CD8-positive, alpha-beta memory T cell (primary cell): ENCODE measurements at places on chromosomes 11 and 22. TPM values are rescaled to one million over a fixed set of nuclear protein-coding genes. Genes with fewer than 3 reads are reported as not detected.

DNA sequence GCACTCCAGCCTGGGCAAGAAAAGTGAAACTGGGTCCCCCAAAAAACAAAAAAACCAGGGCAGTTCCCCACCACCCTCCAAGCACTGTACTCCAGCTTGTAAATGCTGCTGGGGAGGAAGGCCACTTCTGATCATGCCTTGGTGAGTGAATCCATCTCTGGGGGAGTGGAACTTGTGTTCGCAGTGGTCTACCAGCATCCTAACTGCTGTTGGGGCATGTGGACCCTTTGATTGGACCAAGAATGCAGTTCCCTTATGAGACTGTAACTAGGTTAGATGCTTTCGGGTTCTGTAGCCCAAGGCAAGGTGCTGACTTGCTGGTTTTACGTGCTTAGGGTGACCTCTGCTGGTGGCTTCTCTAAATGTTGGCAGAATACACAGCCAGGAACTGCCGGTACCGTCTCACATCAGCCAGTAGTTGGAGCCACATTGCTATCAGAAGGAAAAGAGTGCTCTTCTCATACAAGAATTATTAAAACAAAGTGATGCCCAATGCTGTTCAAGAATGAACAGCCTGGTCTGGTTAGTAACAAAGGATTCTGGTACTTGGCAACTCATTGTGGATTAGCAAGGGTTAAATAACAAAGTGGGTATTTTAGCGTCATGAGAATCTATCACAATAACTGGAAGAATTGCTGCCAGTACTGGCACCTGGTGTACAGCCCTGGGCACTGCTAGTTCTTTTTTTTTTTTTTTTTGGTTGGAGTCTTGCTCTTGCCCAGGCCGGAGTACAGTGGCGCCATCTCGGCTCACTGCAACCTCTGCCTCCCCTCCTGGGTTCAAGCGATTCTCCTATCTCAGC lies 13.0 kb downstream of the EIF1AD start:
- peak; percentile 87 for DNase-seq

GRCh38 chr11:100353083-100353482 lies 334.0 kb upstream of the ARHGAP42 start:
- no peak for DNase-seq

- no peak for DNase-seq
These were observed 149.7 kb downstream of the CTTN start for GRCh38 chr11:70547821-70548670.

DNA sequence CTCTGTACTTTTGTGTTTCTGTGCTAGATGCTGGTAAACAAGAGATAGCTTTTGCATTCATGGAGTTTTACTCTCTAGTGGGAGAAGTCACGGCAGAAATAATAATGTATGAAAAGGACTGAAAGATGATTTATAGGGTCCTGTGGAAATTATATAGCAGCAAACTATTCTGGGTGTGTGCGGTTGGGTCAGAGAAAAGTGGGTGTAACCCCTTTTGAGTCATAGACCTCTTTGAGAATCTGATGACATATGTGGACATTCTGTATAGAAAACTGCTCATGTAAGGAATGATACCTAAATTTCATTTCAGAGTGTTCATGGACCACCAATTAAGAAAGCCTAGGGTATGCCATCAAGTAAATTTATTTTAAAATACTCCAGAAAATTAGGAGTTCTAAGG lies 54.4 kb downstream of the TMEM135 start:
- DNase-seq = no peak

DNA sequence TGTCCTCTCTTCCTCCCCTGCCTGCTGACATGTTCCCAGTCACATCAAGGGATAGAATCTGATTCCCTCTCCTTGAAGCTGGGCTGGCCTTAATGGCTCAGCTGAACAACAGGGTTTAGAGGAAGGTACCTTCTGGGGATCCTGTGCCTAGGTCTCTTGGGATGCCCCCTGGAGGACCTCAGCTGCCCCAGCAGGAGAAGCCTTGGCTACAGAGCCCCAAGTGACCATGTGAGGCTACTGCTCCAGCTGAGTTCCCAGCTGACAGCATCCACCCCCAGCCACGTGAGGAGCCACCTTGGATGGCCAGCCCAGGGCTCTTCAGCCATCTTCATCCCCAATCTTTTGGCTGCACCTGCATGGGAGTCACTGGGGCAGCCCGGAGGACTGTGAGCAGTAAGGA lies 1499.3 kb downstream of the TBC1D22A start:
- no peak for DNase-seq

GRCh38 chr22:49535126-49535525 lies 292.5 kb downstream of the BRD1 start:
- DNase-seq = no peak

DNA sequence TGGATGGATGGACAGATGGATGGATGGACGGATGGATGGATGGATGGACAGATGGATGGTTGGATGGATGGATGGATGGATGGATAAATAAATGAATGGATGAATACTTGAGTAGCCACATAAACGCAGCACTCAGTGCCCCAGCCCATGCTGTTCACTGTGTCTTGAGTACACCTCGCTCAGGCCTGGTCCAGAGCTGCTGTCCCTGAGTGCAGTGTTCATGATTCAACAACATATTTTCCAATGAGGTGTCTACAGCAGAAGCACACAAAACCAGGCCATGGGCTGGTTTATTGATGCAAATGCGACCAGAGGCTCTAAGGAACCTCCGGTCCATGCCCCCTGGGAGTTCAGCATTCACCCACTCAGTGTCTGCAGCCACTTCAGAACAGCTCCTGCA lies 584.3 kb downstream of the BRD1 start:
- DNase-seq = no peak

- DNase-seq = no peak
These were observed 1.1 kb upstream of the FBXO7 start for GRCh38 chr22:32473388-32473952.

DNA sequence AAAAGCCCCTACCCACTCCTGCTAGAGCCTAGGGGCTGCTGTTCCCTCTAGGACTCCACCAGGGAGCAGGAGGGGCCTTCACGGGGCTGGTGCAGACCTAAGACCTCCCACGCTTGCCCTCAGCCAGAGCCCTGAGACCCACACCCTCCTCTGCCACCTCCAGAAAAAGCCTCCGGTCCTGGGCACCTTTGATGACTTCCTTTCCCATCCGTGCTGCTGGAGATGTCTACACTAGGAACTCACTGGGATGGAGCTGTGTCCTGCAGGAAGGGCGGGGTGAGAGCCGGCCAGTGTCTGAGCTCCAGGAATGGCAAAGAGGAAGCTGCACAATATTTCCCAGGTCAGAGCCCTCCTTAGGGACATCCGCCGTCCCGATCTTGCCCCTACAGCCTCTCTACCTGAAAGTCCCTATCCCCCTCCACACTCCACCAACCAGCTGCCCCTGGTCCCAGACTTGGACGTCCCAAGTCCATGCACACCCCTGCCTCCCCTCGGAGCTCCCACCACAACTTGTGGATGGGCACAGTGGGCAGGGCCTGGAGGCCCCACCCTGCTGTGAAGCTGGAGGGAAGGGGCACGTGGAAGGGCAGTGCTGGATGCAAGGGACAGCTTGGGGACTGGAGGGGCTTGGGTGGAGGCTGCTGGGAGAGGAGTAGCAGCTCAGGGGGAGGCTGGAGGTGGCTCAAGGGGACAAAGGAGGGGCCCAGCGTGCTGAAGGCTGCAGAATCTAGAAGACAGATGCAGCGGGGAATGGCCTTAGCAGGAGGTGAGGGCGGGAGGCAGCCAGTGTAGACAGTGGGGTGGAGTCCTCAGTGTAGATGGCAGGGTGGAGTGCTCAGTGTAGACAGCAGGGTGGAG lies 13.5 kb upstream of the LRP5 start:
- DNase-seq = no peak

GRCh38 chr11:24556693-24557092 lies 59.8 kb downstream of the LUZP2 start:
- no peak for DNase-seq

DNA sequence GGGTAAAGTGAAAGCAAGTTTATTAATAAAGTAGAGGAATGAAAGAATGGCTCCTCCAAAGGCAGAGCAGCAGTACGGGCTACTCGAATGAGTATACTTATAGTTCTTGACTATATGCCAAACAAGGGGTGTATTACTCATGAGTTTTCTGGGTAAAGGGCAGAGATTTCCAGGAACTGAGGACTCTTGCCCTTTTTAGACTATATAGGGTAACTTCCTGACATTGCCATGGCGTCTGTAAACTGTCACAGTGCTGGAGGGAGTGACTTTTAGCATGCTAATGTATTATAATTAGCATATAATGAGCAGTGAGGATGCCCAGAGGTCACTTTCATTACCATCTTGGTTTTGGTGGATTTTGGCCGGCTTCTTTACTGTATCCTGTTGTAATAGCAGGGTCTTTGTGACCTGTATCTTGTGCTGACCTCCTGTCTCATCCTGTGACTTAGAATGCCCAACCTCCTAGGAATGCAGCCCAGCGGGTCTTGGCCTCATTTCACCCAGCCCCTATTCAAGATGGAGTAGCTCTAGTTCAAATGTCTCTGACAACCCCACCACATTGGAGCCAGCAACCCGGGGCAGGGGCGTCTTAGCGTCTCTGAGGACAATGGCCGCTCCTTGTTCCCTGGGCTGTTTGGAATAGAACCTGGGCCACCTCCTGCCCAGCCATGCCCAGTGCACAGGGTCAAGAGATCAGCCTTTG lies 34.9 kb upstream of the CD82 start:
- DNase-seq = no peak

DNA sequence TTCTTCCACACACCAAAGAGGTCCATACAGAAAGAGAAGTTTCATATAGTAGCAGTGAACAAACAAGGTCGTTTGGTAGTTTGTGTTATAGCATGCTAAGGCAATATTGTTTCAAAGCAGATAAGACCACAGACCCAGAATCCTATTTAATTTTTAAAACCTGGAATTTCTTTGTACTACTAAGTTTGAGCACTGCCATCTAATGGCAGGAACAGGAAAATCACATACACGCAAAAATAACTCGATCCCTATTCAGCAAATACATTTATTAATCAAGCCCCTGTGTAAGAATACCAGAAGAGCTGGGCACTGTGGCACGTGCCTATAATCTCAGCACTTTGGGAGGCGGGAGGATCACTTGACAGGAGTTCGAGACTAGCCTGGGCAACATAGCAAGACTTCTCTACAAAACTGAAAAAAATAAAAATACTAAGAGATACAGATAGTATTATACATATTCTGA lies 2.9 kb upstream of the BTBD10 start:
- DNase-seq = no peak

- DNase-seq = no peak
These were observed 59.7 kb upstream of the LMO1 start for GRCh38 chr11:8323161-8323935.

DNA sequence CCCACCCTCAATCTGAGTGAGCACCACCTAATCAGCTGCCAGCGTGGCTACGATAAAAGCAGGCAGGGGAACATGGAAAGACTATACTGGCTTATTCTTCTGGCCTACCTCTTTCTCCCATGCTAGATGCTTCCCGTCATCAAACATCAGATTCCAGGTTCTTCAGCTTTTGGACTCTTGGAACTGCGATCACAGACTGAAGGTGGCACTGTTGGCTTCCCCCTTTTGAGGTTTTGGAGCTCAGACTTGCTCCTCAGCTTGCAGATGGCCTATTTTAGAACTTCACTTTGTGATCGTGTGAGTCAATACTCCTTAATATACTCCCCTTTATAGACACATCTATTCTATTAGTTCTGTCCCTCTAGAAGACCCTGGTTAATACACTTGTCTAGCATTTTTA lies 543.7 kb upstream of the RAG2 start:
- no peak for DNase-seq

DNA sequence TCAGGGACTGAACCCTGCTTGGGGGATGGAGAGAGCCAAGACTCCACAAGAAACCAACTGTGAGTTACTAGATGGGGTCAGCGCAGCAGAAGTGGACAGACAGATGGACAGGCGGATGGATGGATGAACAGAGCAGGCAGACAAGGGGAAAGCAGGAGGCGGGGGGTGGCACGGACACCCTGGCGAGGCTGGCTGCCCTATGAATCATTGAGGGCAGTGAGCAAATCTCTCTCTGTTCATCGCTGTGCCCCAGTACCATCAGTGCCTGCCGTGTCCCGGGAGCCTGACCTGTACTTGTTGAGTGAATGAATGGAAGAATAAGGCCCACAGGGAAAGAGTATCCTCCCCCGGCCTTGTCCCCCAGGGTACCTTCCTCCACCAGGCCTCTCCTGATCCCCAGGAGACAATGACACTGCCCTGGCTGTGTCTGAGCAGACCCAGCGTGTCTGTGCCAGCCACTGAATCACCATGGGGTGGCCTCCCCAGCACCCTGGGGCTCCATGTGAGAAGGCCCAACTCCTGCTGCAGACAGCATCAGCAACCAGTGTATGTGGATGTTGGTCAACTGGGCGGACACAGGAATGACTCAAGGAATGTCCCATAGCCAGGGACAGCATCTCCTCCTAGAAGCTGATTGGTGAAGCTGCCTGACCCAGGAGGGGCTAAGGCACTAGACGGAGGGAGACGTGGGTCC lies 5.1 kb upstream of the KLHL35 start:
- no peak for DNase-seq

GRCh38 chr11:7967826-7968225 lies 2.6 kb upstream of the NLRP10 start:
- no peak for DNase-seq

GRCh38 chr22:19923914-19924513 lies 17.6 kb upstream of the COMT start:
- no peak for DNase-seq

- DNase-seq = no peak
These were observed 25.1 kb upstream of the ROBO3 start for GRCh38 chr11:124839972-124840621.

DNA sequence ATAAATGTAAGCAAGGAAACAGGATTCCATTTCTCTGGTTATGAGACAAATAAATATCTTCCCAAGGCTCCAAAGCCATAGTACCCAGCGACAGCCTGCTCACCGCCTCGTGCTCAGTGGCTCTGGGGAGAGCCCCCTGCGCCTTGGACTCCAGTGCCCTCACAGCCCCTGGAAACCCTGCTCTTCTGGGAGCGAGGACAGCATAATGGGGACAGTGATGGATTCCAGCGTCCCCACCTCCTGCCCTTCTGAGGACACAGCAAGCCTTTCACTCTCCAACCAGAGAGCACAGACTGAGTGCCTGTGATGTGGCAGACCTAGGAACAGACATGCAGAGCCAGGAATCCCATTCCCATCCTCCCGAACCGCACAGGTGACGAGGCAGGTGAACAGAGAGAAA lies 660.8 kb downstream of the TBC1D22A start:
- no peak for DNase-seq

DNA sequence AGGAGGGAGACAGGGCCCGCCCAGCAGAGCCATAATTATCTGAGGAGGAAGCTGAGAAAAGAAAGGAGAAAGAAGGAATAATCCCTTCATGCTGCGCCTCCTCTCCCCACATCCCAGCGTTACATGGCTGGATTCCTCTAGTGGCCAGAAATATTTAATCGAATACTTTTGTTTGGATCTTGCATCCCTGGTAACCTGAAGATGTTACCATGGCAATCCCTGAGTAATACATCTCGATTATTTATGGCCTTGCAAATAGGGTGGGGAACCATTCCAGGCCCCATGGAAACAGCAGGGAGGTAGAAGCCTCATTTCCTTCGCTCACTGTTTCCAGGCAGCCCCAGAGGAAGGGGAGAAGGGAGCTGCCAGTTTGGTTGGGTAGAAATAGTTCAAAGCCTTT lies 357.7 kb downstream of the BUD13 start:
- DNase-seq = no peak

Gene POTEH
- not detected for polyA plus RNA-seq

Gene ANO1
- polyA plus RNA-seq = not detected

Gene SCGB1A1
- polyA plus RNA-seq = not detected

Gene CCDC116
- not detected for polyA plus RNA-seq

Gene ADM2
- 0.24 TPM for polyA plus RNA-seq

Gene RANBP1
- 102 TPM for polyA plus RNA-seq

Gene OR10A2
- not detected for polyA plus RNA-seq
